ENCODE measurements at places on chromosomes 7 and 10.

GRCh38 chr10:110144507-110144906 lies 62.9 kb upstream of the MXI1 start:
- DNase-seq, result no peak

DNA sequence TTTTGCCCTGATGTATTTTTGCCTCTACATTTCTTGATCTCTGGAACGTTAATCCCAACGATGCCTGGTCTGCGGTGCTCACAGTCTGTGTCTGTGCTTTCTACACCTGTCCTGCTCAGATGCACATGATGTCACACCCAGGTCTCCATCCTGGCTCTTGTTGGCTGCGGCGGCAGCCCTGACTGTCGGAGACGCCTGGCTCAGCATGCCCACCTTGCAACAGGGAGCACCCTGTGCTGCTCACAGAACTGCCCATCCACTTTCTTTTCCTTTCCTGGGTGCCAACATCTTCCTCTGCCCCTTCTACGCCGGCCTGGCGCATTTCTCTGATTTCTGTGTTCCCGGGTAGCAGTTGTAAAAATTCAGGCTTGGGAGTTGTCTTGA lies 106.2 kb downstream of the CUX1 start:
- DNase-seq, result no peak

DNA sequence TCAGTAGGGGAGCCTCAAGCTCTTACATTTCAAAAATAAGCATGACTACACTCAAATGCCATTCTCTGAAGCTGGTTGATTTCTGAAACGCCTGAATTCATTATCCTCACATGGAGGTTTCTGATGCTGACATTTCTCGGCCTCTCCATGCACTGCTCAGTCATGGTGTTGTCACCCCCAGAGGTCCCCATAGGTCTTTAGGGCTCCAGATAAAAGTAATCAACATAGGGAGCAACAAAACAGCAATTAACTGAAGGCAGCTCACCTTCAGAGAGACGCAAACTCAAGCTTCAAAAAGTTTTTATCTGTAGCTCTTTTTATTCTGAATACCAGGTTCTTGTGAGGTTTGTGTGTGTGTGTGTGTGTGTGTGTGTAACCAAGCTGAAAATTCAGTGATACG lies 223.2 kb upstream of the LRRN3 start:
- DNase-seq, result no peak

- no peak for DNase-seq
Observed at GRCh38 chr10:607545-608185, 81.8 kb downstream of the DIP2C start.

- DNase-seq, result no peak
Observed at GRCh38 chr10:66102756-66103155, 823.1 kb upstream of the LRRTM3 start.

- DNase-seq, result no peak
Observed at GRCh38 chr10:19713159-19713558, 103.1 kb upstream of the PLXDC2 start.

- no peak for DNase-seq
Observed at GRCh38 chr7:94400022-94400421, 5.3 kb downstream of the COL1A2 start.

- DNase-seq, result no peak
Observed at GRCh38 chr7:74505471-74506324, 52.0 kb downstream of the GTF2IRD1 start.

DNA sequence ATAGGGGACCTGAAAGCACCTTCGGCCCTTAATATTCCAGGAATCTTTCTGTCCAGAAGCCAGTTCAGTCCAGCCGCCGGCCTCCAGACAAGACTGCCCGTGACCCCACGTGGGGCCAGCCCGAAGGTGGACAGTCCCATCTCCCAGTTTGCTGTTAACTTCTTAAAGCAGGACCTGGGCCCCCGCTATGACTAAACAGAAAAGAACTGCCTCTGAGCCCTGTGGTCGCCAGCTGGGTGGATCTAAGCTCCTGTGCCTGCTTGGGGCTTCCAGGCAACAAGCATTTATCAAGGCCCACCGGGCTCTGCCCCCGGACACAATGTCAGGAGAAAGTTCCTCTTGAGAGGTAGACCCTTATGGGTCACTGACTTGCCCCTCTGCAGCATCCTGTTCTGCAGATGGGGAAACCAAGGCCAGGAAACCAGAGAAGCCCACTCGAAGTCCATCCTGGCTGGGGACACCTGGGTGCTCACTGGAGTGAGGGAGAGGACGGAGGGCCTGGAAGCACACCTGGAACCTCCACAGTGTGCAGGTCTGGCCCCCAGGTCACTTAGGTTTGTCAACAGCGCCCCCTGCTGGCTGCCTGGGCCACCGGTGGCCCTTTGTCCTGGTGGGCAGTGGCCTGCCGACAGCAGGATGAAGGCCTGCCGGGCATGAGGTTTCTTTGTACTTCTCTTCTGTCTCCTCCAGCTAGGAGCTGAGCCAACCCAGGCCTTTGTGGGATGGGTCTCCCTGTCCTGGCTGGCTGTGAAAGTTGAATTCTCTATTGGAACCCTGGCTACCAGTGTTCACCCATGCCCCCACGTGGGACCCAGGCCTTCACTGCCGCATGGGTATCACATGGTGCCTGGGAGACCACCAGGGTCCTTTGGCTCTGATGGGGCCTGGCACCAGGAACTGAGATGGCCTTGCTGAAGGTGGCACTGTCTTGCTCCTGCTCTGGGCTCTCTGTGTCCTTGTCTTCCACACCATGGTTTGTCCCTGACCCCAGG lies 128.0 kb downstream of the ZMIZ1 start:
- peak; percentile 82 for DNase-seq

DNA sequence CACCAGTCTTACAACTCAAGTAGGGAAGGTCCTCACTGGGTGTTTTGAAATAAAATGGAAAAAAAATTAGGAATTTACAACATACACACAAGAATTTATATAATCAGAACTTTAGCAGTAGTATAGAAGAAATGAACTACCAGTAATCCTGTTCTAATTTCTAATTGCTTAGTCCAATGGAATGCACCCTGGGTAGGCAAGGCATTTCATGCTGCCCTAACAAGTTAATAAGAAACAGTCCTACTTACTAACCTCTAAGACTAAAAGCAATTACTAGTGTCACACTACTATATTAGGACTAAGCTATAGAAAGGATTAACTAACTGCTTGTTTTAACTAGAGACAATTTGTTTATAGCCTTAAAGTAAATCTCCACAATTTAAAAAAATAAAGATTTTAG lies 158.1 kb downstream of the BTAF1 start:
- DNase-seq, result no peak

DNA sequence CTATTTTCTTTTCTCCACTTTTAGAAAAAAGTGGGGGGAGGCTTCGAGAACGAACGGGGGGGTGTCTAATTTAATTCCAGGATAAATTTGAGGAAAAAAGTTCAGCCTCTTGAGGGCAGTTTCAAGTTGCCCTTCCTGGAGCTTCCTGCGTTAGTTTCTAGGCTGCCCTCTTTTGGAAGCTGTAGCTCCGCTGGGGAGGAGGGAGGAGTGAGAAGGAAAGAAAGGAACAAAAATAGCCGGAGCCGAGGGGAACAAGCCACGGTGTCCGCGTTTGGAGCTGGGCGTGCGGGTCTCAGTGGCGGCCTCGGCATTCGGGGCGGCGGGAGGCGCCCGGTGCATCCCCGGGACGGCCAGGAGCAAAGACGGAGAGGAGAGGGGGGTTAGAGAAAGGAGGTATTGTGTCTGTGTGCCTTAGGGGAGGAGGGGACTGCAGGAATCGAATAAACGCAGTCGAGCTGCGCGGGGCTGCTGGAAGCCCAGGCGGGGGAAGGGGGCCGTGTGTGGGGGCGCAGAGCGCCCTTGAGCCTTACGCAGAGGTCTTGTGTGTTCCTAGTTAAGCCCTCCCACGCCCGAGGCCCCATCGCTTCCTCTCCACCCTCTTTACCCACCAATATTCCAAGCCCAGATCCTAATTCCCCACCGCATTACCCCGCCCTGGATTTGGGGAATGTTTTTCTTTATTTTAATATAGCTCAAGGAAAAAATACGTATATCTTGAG lies 2.0 kb upstream of the TNRC18 start:
- DNase-seq, result peak; percentile 74

DNA sequence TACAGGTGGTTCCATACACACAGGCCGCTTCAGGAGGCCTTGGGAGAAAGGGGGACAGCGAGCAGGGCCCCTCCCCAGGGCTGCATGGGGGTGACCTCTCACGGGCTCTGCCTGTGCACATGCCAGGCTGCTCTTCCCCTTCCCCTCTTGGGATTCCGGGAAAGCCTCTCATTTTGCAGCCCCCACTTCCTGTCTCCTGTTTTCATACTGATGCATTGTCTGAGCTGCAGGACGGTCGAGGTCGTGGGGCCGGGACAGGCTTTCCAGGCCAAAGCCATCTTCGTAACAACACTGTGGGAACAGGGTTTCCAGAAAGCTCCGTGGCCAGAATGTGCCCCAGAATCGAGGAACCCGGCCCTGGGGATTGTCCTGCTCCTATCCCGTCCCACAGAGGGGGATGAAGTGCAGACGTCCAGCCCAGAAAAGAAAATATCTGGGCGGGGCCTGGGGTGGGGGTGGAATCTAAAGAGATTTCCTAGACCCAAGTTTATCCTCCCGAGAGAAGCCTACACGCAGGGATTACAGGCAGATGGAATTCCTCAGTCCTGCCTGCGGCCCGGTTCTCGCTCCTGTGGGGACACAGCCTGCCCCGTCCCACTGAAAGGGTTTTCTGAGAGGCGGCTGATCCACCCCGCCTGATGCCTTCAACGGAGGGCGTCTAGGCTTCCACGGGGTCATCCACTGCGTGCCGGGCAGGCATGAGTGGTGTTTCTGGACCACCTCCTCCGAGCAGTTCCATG lies 29.5 kb upstream of the DNAAF5 start:
- DNase-seq, result no peak

GRCh38 chr7:15306296-15306695 lies 255.5 kb downstream of the AGMO start:
- DNase-seq, result no peak

DNA sequence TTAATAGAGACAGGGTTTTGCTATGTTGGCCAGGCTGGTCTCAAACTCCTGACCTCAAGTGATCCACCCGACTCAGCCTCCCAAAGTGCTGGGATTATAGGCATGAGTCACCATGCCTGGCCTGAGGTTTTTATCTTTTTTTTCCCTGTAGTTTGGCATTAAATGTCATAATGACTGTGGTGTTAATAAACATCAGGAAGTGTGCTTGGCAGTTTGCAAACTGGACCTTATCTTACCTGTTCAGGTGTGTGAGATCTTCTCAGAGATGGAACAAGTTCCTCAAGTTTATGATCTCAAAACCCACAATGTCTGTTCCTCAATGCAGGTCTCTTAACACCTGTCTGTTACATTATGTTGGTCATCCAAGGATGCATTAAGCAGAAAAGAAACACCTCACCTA lies 80.0 kb downstream of the ARID5B start:
- DNase-seq, result no peak

DNA sequence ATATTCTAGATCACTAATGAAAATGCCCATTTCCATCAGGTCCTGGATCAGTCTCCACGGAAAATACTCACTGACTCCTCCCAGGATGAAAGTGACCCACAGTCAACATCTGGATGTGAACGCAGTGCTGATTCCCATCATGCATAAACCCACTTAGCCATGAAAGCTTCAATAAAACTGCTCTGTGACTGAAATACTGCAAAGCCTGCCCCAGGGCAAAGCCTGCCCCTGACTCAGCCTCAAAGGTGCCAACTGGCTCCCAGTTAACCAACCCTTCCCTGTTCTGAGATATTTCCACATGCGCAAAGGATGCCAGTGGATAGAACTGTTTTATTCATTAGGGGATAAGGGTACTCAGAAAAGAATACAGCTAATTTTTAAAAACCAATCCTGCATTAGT lies 24.0 kb downstream of the OSBPL3 start:
- no peak for DNase-seq

GRCh38 chr7:92634205-92634604 lies 44.0 kb upstream of the FAM133B start:
- DNase-seq, result no peak

DNA sequence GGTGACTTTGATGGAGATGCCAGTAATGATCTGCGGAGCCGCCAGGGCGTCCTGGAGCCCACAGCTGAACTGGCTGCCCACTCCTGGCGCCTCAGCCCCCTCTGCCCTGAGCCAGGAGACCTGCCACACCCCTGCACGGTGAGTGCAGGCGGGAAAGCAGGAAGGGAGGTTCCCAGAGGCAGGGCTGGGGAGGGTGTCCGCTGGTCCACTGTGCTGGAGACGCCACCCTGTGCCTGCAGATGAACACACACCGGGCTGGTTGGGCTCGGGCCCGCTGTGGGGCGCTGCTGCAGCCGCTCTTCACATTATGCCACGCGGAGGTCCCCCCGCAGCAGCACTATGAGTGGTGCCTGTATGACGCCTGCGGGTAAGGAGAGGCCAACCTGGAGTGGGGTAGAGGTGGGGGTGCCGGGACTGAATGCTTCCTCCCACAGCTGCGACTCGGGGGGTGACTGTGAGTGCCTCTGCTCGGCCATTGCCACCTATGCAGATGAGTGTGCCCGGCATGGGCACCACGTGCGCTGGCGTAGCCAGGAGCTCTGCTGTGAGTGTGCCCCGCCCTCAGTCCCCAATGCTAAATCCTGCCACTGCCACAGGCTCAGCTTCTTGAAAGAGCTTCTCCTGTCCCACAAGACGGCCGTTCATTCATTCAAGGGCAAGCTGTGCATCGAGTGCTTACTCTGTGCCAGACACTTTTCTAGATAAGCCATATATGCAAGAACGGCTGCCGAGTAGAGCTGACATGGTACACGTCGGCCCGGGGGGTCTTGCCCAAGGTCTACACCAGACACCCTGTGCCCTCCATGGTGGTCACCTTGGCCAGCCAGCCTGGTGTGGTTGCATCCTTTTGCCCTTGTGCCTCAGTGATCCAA lies 14.3 kb upstream of the ZNF467 start:
- DNase-seq, result no peak

DNA sequence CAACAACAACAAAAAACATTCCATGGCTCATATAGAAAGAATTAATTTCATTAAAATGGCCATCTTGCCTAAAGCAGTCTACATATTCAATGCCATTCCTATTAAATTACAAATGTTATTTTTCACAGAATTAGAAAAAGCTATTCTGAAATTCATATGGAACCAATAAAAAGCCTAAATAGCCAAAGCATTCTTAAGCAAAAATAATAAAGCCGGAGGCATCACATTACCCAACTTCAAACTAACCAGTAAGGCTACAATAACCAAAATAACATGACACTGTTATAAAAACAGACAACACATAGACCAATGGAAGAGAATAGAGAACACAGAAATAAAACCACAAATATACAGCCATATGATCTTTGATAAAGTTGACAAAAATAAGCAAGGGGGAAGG lies 330.4 kb downstream of the KIF20B start:
- no peak for DNase-seq

DNA sequence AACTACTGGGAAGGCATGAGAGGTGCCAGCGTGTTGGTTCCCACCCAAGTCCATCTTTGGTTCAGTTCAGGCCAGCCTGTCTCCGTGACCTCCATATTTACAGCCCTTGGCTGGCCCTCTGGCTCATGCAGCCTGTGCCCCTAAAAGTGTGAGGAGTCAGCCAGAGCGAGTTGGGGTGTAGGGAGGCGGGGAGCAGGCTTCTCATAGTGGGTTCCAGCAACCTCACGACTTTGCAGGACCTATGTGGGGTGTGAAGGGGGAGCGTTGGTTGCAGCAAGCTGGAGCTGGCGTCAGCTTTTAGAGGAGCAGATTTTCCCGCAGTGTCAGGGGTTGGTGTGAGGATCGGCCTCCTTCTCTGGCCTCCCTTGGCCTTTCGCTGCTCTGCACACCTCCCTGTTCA lies 9.8 kb downstream of the TSPAN14 start:
- DNase-seq, result peak; percentile 21

Measured in colonic mucosa (tissue), 4 donors.